ENCODE measurements at places on chromosomes 7 and 10.

DNA sequence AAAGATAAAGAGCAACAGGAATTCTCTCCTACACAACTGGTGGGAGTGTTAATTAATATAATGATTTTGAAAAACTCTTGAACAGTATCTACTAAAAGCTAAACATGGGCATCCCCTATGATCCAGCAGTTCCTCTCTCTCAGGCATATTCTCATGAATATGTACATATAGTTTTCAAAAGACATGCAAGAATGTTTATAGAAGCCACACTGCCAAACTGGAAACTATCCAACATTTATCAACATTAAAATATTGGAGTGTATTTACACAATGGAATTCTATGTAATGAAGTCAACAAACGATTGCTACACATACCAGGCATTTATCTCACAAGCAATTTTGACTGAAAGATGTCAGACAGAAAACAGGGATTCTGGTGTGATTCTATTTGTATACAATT, 404.5 kb upstream of the ANKRD30A start:
- no peak for DNase-seq

- no peak for DNase-seq
Measured at GRCh38 chr10:131571865-131572264, 260.3 kb upstream of the TCERG1L start.

- no peak for DNase-seq
Measured at GRCh38 chr7:87253589-87254087, 34.1 kb upstream of the TMEM243 start.

- no peak for DNase-seq
Measured at GRCh38 chr10:127915324-127915723, 8.4 kb downstream of the PTPRE start.

DNA sequence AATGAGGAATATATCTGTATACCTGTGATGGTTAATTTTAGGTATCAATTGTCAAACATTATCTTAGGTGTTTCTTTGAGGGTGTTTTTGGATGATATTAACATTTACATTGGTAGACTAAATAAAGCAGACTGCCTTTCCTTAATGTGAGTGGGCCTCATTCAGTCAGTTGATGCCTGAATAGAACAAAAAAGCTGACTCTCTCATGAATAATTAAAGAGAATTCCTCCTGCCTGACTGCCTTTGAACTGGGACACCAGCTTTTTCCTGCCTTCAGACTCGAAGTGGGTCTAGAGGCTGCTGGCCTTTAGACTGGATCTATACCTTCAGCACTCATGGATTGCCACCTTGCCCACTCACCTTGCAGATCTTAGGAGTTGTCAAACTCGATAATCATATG, 117.9 kb upstream of the TMEM168 start:
- DNase-seq: no peak

DNA sequence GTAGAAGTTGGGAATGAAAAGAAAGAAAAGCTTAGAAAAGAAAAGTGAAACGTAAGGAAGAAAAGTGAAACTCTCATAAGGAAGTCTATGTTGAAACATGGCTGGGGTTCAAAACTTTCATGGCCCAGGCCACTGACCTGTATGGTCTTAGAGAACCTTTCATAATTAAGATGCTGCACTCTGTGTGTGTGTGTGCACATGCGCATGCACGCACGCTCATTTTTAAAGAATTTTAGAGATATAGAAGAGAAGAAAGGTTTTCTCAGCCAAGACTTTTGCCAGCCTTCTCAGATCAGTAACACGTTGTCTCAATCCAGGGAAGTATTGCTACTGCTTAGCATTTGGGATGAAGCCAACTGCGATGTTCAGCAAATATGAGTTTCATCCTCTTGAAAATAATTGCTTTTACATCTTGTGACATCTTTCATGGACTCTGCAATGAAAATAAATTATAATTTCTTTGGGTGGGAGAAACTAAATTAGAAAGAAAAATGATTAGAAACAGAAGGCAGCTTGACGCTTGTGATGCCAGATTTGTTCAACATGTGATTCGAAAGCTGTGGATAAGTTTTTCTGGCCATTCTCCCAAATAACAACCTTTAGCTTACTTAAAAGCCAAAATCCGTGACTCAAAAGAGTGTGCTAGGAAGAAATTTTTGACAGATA, 16.2 kb upstream of the SLC26A4 start:
- DNase-seq: no peak

- DNase-seq: no peak
Measured at GRCh38 chr7:69820479-69821192, 222.4 kb downstream of the AUTS2 start.

DNA sequence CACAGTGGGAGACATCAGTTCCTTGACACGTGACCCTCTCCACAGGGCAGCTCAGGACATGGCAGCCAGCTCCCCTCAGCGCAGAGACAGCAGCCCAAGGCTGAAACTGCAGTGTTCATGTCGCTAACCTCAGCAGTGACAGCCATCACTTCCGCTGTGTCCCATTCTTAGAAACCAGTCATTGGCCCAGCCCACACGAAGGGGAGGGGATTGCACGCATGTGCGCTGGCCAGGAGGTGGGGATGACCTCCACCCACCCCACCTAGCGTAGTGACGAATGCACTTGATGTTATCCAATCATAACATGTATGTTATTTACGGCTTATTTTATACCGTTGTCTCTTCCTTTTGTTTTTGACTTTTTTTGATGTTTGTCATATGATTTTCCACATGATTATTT, 36.9 kb upstream of the EGFR start:
- no peak for DNase-seq

- no peak for DNase-seq
Measured at GRCh38 chr7:43763183-43763582, 4.7 kb downstream of the BLVRA start.

GRCh38 chr10:70234668-70235447, 1.6 kb upstream of the PPA1 start:
- no peak for DNase-seq

GRCh38 chr7:132312531-132313055, 263.7 kb downstream of the PLXNA4 start:
- DNase-seq: no peak

GRCh38 chr10:91352760-91353159, 57.4 kb upstream of the HECTD2 start:
- DNase-seq: no peak

- DNase-seq: no peak
Measured at GRCh38 chr7:139630643-139631519, 107.4 kb downstream of the CLEC2L start.

GRCh38 chr7:151629713-151630272, 110.1 kb upstream of the RHEB start:
- DNase-seq: no peak

DNA sequence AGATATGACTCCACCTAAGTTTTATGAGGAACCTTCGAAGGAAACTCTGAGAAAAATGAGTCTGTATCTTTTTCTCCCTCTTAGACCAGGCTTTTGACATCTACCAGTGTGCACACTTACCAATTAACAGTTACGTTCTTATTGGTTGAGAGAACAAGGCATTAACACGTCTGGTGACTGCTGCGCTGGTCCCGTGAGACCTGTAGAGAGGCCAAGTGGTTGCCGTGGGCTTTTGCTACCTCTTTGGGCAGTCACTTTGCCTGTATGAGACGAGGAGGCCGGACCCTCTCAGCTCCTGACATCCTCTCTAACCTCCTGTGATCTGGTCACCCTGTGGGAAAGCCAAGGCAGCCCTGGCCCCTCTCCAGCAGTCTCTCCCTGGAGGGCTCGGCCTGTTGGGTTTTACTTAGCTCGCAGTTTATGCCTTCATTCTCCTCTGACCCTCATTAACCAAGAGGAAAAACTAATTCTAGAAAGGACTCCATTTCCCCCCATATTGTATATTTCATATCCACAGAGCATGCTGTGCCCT, 513.9 kb upstream of the GALNT17 start:
- no peak for DNase-seq

DNA sequence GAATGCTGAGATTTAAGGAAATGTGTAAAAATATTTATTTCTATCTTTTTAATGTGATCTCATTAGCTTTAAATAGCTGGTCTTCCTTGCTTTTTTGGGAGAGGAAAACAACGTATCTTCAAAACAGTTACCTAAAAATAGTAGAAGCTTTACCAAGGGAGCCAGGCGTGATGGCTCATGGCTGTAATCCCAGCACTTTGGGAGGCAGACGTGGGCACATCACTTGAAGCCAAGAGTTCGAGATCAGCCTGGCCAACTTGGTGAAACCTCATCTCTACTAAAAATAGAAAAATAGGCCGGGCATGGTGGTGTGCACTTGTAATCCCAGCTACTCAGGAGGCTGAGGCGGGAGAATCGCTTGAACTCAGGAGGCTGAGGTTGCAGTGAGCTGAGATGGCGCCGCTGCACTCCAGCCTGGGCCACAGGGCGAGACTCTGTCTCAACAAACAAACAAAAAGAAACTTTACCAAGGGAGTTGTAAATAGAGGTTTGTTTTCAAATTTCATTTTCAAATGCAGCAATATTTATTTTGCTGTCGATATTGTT, 48.4 kb upstream of the ITGB1 start:
- no peak for DNase-seq

- DNase-seq: no peak
Measured at GRCh38 chr7:24788961-24789576, 31.8 kb upstream of the GSDME start.

DNA sequence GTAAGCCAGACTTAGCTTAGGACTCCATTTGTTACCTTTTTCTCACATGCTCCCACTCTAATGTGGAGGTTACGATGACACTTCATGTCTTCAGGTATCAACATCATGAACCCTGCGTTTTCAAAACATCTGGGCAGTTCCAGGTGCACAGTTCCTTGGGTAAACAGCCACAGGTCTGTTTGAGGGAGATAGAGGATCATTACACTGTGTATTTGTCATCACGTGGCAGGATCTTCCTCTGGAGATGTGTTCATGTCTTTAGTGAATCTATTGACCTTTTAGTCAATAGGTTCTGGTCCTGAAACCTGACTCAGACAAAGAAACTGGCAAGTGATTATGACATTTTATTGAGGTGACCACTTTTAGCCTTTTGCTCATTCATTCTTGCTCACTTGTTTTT, 145.5 kb downstream of the ANKRD7 start:
- no peak for DNase-seq

DNA sequence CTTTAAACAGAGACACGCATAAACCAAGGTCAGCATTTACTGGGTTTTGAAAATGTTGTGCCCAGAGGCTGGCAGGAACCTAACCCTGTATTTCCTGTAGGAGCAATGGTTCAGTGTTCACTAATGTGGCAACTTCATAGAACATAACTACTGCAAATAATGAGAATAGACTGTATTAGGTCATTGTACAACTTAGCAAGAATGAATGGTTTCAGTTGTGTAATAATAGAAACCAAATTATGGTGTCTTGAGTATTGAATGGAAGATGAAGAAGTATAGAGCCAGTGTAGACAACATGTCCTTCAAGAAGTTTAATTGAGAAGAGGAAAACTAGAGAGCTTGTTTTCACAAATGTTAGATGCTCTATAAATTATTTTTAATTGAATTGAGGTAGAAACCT, 172.5 kb downstream of the BUB3 start:
- no peak for DNase-seq
